Stimulated activated CD8-positive, alpha-beta memory T cell treated with anti-CD3 and anti-CD28 coated beads, Interleukin-7, amount 100 ng/mL, for 4 hours (primary cell): ENCODE measurements at places on chromosomes 1 and 21.
A peak's percentile ranks its signal among the peaks of the same experiment; 100 is the strongest.

- no peak for DNase-seq
These were observed 40.0 kb downstream of the ROR1 start for GRCh38 chr1:63813829-63814277.

DNA sequence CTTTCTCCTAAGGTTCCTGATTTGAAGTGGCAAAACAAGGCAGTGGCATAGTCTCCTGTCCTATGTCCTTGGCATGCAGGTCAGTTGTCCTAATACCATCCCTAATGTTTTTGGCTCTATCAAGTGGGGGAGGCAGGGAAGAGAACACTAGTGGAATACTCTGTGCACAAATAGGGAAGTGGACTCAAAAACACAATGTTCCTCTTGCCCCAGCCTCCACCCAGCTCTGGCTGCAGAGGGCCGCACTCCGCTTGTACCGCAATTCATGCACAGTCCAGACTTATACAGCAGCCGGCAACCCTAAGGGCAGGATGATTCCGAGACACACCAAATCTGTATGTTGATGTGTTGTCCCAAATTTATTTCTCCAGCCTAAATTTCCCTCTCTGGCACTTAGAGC lies 14.5 kb downstream of the PLEKHO1 start:
- no peak for DNase-seq

- no peak for DNase-seq
These were observed 68.9 kb upstream of the COL11A1 start for GRCh38 chr1:103177108-103177775.

DNA sequence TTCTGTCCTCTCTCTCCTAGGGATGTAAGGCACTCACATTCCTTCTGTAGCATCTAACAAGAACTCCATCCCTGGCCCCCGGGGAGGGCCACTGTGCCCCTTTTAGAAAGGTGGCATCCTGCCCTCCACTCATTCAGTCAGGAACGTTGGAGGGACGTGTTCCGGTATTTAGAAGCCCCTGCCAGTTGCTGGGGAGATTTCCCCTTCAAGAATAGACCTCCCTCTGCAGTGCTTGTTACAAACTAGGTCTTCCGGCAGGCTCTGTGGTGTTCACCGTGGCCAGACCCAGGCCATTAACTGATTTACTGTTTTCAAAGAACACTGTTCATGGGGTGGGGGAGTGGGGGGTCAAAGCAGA lies 779 bp downstream of the PCP4L1 start:
- no peak for DNase-seq

DNA sequence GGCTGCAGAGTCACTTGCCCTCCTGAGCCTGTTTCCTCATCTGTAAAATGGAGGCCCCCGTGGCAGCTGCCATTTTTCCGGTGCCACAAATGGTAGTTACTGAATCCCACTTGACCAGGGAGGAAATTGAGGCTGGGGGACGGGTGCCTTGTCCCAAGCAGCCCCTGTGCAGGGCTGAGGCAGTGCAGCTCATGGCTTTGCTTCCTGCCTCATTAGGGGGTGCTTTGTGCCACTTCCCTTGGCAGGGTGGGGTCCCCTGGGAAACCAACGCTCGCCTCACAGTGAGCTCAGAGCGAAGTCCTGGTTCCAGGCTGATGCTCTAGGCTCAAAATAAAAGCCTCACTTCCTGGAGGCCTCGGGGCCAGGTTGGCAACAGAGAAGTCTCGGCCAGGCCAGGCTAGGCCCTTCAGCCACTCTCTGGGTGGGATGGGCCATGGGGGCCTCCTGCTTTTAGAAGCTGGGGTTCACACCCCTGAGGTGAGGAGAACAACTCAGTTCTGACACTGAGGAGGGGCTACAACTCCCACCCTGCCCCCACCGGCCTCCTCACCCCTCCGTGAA lies 6.8 kb downstream of the LAPTM5 start:
- DNase-seq = no peak

DNA sequence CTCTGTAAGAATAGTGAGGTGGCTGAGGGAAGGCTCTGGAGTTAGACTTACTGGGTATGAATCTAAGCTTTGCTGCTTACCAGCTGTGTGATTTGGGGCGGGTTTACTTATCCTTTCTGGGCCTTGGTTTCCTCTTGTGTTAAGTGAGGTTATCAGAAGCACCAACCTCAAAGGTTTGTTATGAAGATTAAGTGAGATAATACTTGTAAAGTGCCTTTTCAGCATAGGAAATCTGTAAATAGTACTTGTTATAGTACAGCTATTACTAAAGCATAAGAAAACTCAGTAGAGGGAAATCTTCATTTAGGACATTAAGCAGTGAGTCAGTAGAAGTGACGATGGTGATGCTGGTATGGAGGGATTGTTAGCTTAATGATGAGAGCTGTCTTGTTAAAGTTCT lies 12.1 kb downstream of the HHAT start:
- no peak for DNase-seq

DNA sequence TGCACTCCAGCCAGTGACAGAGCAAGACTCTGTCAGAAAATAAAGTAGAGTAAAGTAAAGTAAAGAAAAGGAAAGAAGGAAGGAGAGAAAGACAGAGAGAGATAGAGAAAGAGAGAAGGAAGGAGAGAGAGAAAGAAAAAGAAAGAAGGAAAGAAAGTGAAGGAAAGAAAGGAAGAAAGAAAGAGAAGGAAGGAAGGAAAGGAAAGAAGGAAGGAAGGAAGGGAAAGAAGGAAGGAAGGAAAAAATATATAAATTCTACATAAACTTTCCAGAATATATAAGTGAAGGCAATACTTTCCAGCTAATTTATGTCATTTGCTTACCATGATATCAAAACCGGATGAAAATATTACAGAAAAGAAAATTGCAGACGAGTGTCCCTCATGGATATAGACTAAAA lies 71.7 kb upstream of the GPR52 start:
- no peak for DNase-seq

DNA sequence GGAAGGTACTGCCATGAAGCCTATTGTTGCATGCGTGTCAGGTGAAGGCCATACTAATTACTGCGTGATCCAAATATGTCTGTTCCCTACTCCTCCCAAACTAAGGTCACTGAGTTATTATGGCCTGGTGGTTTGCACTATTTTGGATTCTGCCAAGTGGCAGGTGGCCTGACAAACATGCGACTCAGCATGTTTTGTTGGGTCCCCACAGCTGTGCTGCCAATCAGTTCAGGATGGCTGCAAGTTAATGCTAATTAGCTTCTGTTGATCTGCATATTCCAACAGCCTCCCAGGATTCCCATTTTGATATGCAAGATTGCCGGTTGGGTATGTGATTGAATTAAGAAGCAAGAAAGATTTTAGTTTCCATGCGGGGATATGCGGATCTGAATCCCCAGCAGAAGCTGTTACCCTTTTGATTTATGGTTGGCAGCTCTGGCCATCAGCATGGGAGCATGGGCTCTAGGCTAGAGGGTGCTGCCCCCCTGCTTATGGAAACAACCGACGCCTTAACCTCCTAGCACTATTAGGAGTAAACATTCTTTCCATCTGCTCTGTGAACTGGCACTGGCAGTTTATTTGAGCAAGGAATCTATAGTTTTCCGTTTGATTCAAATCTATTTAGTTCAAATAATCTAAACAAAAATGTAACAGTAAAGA lies 429.8 kb upstream of the C1orf87 start:
- no peak for DNase-seq

GRCh38 chr1:235011599-235012435 lies 116.8 kb downstream of the TOMM20 start:
- peak; percentile 97 for DNase-seq

GRCh38 chr1:193543259-193543658 lies 356.8 kb upstream of the B3GALT2 start:
- no peak for DNase-seq

DNA sequence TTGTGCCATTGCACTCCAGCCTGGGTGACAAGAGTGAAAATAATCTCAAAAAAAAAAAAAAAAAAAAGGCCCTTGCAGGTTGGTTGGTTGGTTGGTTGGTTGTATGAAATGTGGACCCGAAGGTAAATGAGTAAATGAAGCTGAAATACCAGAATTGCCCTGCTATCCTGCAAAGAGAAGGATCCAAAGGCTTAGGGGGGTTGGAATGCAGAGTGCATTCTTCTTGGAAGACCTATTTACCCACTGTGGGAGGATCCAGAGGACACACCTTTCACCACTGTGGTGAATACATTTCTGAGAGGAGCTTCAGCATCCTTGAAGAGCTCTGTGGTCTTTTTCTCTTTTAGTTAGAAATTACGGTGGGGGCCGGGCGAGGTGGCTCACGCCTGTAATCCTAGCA lies 28.7 kb upstream of the EIF4G3 start:
- no peak for DNase-seq

- no peak for DNase-seq
These were observed 10.8 kb downstream of the BLACAT1 start for GRCh38 chr1:205444931-205445645.

GRCh38 chr1:36124404-36125128 lies 456 bp downstream of the COL8A2 start:
- DNase-seq = no peak

- no peak for DNase-seq
These were observed 90.0 kb upstream of the CAMK1G start for GRCh38 chr1:209493559-209493958.

DNA sequence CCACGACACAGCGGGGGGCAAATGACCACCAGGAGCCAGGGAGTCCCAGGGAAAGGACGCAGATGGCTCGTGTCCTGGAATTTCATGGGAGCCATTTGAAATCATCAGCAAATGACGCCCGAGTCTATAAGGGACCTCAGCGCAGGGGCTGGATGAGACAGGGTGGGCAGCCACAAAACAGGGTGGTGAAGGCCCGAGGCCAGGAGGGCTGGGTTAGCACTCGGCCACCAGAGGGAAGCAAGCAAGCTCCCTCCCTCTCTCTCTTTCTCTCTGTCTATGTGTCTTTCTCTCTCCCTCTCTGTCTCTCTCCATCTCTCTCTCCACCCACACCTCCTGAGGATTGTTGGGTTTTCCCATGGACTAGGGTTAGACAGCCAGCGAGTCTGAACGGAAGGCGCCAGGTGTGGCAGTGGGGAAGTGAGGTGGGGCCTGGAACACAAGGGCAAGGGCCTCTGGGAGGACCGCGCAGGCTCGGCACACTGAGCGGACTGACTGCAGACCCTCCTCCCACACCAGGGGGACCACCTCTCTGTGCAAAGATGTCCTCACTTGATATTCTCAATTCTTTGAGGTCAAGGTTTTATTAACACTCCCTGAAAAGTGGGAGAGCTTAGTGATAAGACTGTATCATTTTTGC lies 73.8 kb upstream of the TMPRSS2 start:
- no peak for DNase-seq

- DNase-seq = peak; percentile 55
These were observed 24.5 kb downstream of the LAMB3 start for GRCh38 chr1:209627732-209628196.

GRCh38 chr1:151993734-151994496 lies at the start of gene S100A10:
Gene S100A10 (minus strand): TSS chr1:151993859. CDS start chr1:151986230, 7,629 bp downstream.
- DNase-seq = peak; percentile 80

GRCh38 chr1:183390561-183390960 lies 27.6 kb downstream of the NMNAT2 start:
- DNase-seq = no peak

GRCh38 chr1:214463596-214463995 lies 87.8 kb downstream of the PTPN14 start:
- no peak for DNase-seq

GRCh38 chr1:22414244-22414751 lies 37.4 kb upstream of the ZBTB40 start:
- no peak for DNase-seq

DNA sequence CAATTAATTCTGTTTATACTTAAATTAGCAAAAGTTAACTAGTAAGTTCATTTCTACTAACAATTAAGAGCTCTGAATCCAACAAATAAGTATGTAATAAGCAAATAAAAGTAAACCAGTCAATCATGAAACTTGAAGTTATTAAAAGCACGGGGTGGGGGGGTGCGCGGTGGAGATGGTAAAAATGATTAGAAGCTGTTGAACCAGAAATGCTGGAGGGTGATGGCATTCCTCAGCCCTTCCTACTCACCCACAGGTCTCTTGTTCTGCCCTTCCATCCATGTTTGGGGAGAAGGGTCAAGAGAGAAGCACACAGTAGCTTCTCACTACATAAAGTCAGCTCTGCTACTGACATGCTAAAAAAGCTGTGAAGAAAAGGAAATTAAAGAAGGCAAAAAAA lies 63.5 kb downstream of the AKT3 start:
- DNase-seq = no peak

GRCh38 chr1:64493831-64494230 lies 23.9 kb downstream of the CACHD1 start:
- DNase-seq = no peak

- DNase-seq = peak; percentile 2
These were observed 1.3 kb downstream of the CNN3 start for GRCh38 chr1:94925561-94926125.

- DNase-seq = no peak
These were observed 11.3 kb downstream of the GNPAT start for GRCh38 chr1:231252336-231252735.

DNA sequence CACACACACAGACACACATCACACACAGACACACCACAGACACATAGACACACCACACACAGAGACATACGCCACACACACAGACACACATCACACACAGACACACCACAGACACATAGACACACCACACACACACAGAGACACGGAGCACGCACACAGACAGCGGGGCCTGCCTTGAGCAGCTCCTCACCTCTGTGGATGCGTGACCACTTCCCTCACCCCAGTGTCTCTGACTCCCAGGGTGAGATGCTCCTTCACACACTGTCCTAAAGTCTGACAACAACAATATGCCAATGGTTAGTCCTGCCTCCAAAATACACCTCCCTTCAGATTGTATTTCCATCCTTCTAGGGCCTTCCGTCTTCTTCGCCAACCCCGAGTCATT lies 48.2 kb downstream of the IER5 start:
- no peak for DNase-seq

DNA sequence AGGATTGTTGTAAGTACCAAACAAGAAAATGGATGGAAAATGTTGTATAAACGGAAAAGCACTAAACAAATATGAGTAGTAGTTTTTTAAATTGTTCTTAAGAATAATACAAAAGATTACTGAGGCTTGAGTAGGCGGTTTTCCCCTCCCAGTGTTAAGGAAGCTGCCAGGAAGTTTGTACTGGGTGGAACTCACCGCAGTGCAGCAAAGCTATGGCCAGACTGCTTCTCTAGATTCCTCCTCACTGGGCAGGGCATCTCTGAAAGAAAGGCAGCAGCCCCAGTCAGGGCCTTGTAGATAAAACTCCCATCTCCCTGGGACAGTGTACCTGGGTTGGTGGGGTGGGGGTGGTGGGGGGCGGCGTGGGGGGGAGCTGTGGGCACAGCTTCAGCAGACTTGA lies 58.7 kb downstream of the XCL2 start:
- DNase-seq = no peak

DNA sequence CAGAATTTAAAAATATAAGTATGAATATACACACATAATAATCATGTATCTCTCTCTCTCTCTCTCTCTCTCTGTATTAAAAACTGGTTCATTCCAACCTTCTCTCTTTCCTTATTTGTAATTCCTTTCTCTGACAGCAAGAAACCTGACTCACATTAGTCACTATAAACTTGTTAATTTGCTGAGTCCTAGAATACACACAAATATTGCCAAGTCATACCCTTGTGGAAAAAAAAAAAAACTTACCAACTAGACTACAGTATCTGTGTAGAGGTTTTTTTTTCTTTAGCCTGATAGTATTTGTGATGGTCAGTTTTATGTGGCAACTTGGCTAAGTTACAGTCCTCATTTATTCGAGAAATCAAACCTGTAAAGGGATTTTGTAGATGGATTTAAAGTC lies 26.3 kb upstream of the NHLH2 start:
- no peak for DNase-seq

- DNase-seq = no peak
These were observed 27.5 kb upstream of the KCNA2 start for GRCh38 chr1:110633646-110634030.
